ENCODE measurements at places on chromosomes 11 and 22. TPM values are rescaled to one million over a fixed set of nuclear protein-coding genes. Genes with fewer than 3 reads are reported as not detected.

GRCh38 chr11:130400781-130401483 is 27.5 kb downstream of the ADAMTS8 start:
- peak; percentile 27 for DNase-seq

GRCh38 chr11:73149105-73149504 is 7.0 kb upstream of the FCHSD2 start:
- DNase-seq, result peak; percentile 14

- no peak for DNase-seq
Measured at GRCh38 chr22:24947881-24948280, 1.4 kb upstream of the LHFPL7 start.

Gene TMEM86A
- 37.6 TPM for total RNA-seq

Gene MIOX
- total RNA-seq, result not detected

Gene CYP2D6
- total RNA-seq, result 0.68 TPM

Gene DYNC2H1
- 12.1 TPM for total RNA-seq

Data from lower leg skin (tissue), 4 donors.